ENCODE measurements at places on chromosomes 12 and 14.

GRCh38 chr12:86445356-86445755 is 189.2 kb upstream of the MGAT4C start:
- DNase-seq = no peak

- DNase-seq = no peak
These were observed at the start of gene HNF1A for GRCh38 chr12:120978296-120979219. Gene HNF1A (plus strand): TSS chr12:120978543. CDS start chr12:120978769, 226 bp downstream.

DNA sequence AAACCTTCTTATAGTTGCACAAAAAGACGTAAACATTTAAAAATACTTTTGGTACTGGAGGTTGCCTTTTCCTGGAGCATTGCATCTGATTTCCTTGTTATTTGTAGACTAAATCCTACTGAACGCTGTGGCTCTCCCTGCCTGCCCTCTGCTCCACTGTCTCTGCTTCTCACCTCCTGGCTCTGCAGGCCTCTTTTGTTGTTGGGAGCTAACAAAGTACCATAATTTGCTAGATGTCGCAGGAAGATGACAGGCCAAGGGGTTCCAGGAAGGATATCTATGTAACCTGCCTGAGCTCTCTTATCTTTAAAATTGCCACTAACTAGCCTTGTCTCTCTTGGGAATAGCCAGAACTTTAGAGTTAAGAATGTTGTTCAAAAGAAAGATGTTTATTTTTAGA is 21.4 kb downstream of the SYNE2 start:
- DNase-seq = no peak

GRCh38 chr14:75295061-75295461 is 16.4 kb downstream of the FOS start:
- peak; percentile 43 for DNase-seq

DNA sequence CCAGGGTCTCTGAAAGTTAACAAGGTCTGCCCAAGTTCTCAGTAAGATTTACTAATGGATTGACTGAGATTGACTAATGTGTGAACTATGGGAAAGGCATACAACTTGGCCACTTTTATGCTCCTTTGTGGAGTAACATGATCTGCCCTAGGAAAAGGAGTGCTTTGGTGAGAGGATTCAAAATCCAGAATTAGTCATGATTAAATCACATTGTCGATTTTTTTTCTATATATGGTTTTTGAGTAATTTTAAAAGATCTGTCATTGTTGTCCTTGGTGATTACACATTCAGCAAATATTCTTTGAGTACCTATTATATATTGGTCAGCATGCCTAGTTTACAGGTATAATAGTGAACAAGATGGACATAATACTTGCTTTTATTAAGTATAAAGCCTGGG is 147.7 kb upstream of the SYT10 start:
- DNase-seq = no peak

DNA sequence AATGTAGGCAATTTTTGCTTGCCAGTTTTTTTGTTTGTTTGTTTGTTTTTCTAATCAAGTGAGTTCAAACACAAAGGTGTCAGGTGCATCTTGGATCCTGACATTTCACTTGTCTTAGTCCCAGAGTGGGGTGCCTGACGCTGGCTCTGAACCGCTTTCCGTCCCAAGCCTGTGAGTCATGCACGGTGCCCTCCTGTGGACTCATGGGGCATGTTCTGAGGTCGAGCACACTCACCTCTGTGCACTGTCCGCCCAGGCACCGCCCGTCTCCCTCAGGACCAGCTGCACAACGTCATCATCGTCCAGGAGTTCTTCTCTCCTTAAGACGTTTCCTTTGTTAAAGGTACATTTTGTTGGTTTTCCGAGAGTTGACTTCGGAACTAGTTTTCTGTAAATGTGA is 98.2 kb downstream of the GLT1D1 start:
- no peak for DNase-seq

DNA sequence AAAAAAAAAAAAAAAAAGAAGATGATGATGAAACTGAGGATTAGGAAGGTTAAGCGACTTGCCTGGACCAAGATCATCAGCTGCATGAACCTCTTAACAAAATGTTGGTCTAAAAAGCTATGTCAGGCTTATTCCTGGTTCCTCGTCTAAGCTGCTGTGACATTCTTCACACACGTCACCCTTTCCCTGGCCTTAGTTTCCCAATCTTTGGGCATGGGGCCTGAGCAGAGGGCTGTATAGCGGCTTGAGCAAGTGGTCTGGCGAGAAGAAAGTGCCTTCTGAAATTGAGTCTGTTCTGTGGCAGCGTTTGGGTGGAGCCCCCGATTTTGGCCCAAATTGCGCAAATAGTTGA is 58.7 kb upstream of the CCND2 start:
- no peak for DNase-seq

GRCh38 chr12:102862486-102862885 is 54.6 kb downstream of the PAH start:
- DNase-seq = no peak

DNA sequence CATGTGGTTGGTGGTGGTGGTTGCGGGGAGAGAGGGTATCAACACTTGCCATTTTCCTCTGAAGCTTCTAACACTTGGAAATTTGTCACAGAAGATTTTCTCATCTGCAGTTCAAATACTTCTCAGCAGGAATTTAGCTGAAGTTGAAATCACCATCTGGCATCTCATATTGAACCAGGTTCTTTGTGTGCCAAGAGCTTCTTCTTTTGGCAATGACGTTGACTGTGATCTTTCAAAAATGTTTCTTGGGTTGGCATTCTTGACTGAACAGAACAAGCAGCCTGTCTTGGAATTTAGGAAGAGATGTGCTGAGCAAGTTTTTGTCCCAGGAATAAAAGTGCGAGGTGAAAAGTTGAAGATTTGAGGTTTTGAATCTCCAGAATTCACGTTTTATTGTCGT is 8.7 kb upstream of the NIN start:
- DNase-seq = no peak

DNA sequence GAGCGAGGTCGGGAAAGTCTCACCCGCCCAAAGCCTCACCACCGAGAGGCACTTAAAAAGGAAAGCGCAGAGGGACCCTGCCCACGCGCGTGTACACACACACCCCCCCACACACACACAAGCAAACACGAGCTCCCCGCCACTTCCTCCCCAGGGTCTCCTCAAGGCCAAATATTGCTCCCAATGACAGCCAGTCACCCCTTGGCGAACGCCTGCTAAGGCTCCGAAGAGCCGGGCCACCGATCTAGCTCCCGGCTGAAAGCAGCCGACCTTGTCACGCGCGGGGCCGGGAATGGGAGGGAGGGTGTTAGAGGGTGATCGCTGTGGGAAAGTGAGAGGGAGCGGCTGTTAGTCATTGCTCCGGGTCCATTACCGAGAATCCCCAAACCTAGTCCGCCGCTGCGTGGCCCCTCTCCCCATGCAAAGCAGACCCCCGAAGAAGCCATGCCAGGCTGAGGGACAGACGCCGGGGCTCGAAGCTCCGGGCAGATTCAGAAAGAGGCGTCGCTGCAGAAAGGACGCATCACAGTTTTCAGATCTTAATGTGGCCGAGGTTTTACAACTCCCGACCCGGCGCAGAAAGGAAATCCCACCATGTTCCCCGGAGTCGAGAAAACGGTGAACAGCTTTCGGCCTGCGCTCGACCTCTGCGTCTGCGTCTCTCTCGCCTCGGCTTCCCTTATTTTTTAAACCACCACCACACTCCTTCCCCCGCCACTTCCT is 2.6 kb downstream of the BMP4 start:
- no peak for DNase-seq

DNA sequence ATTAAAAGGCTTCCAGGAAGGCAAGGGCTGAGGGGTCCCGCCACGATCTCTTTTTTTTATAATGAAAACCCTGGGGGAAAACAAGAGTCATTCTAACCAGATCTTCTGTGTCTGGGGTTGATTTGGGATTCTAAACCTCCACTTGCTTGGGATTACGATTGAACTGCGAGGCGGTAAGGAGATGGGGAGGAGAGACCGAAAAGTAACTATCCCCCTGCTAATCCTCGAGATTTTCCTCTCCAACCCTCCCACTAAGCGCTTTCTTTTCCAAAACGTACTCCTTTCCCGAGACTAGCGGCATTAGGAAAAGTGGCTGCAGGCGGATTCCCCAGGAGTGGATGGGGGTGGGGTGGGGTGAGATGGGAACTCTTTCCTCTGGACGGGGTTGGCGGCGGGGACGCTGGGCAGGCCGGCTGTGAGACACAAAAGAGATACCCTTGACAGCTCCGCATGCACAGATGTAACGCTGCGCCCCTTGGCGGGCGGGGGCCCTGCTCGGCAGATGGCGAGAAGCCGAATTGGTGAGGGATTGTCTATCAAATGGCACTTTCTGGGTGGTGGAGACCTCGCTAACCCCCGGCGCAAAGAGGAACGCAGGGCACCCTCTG is 830 bp upstream of the SRRM4 start:
- DNase-seq = no peak

DNA sequence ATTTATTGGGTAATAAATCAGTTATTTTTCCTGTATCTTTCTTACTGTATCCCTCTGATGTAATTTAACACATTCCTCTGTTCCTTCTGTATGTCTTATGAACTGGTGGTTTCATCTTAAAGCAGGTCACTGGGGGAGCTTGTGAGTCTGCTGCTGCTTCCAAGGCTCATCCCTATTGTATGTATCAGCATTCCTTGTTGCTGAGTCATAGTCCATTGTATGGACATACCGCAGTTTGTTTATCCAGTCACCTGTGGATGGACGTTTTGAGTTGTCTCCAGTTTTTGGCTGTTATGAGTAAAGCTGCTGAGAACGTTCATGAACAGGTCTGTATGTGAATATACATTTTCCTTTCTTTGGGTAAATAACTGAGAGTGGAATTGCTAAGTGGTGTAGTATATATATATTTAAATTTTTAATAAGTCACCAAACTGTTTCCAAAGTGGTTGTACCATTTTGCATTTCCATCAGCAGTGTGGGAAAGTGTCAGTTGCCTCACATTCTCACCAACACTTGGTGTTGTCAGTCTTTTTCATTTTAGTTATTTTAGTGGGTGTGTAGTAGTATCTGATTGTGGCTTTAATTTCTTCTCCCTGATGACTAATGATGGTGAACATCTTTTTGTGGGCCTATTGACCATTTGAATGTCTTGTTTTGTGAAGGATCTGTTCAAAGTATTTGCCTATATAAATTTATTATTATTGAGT is 82.7 kb downstream of the BEGAIN start:
- DNase-seq = no peak

Measured in CD4-positive, alpha-beta T cell treated with Interleukin-12 subunit alpha and Interleukin-12 subunit beta, for 1 hour (primary cell).